ENCODE measurements at places on chromosomes 5 and 9.

DNA sequence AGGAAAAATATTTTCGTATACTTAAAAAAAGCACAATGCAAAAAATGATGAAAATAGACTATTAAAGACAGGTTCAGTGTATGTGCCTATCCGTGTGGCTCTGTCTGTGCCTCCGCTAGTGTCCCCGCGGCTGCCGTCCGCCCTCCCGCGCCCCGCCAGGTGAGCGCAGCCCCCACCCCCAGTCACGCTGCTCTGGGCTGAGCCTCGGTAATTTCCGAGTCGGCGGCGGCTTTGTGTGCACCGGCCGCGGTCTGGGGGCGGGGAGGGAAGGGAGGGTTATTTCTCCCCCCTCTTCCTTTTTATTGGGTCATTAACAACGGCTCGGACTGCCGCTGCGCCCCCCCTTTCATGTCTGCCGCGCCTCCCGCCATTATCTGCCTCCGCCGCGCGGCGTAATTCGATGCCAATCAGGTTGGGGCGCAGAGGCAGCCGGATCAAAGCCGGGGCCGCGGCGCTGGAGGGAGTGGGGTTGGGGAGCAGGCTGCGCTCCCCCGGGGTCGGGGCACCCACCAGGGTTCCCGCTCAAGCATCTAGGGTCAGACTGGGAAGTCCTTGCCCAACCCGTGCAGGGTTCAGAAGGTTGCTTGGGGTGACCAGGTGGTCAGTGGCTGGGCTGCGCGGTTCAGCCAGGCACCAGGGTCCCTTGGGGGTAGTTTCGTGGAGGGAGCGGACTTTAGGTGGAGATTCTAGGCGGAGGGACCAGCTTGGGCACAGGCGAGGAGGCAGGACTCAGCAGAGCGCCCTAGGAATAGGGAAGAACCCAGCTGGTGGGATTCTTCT, 39.5 kb upstream of the PSD2 start:
- DNase-seq, result peak; percentile 83

GRCh38 chr5:75612901-75613300, 1.6 kb downstream of the ANKDD1B start:
- no peak for DNase-seq

GRCh38 chr5:102049517-102049916, 246.6 kb downstream of the SLCO4C1 start:
- DNase-seq, result no peak

- DNase-seq, result no peak
Measured at GRCh38 chr5:42242210-42242609, 181.0 kb upstream of the GHR start.

Measured in GM23338 (cell line).